ENCODE measurements at places on chromosomes 12 and 14.

GRCh38 chr12:59173695-59174094 lies 253.4 kb upstream of the LRIG3 start:
- DNase-seq: no peak

DNA sequence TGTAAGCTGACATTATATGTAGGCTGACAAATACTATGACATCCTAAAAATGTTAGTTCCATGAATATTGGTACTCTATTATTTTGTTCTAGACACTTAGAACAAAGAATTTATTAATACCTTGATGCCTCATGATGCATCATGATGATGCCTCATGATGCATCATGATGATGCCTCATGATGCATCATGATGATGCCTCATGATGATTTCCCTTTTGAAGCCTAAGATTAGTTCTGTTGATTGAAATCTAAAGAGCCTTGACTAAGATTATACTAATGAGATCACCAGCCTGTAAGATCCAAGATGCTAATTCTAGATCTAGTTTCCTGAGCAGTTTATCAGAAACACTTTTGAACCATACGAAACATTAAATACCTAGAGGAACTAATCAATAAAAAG lies 4.6 kb upstream of the CEP128 start:
- no peak for DNase-seq

GRCh38 chr14:74213907-74214803 lies 25.1 kb upstream of the VSX2 start:
- no peak for DNase-seq

- no peak for DNase-seq
These were observed 55.4 kb downstream of the FBXO33 start for GRCh38 chr14:39376667-39377403.

- DNase-seq: no peak
These were observed 362 bp upstream of the TSFM start for GRCh38 chr12:57782243-57782607.

GRCh38 chr12:116884871-116885270 lies 3.6 kb upstream of the HRK start:
- DNase-seq: no peak

DNA sequence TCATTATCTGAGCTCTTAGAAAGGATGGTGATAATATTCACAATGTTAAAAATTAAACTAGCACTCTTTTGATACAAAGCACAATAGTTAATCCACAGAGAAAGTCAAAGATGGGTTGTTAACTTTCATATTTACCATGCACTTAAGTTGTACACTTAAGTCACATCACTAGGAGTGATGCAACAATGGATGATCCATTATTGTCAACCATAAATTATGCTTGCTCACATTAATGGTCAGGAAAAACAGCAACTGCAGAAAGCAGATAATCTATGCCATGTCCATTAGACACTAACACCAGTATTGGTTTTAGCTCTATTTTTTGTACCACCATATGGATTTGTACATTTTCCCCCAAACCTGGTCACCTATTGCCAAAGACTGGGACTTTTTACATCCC lies 195.5 kb downstream of the FOXA1 start:
- DNase-seq: no peak

GRCh38 chr12:90908465-90908864 lies 46.5 kb downstream of the CCER1 start:
- DNase-seq: no peak

DNA sequence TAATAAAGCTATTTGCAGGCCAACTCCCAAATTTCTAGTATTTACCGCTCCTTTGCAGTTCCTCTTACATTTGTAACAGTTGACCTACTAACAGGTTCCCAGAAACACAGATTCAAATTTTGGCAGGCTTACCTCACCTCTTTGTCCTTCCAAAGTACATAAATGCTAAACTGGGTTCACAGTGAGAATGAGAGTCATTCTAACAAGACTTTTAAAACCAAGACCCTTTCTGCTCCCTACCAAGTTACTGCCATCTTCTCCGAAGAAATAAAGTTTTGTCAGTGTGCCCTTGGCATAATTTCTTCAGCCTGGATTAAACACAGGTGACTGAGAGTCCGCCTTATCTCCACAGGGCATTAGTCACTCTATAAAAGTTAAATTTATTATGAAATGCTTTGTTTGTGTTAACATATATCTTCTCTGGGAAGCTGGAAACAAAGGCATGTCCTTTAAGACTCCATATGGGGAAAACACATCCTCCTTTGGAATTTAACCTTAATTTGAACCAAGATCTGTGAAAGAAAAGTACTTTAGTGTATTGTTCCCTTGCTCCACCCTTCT lies 28.2 kb downstream of the FOXA1 start:
- DNase-seq: no peak

- no peak for DNase-seq
These were observed 139.7 kb downstream of the SLCO1B3 start for GRCh38 chr12:20950248-20950647.

DNA sequence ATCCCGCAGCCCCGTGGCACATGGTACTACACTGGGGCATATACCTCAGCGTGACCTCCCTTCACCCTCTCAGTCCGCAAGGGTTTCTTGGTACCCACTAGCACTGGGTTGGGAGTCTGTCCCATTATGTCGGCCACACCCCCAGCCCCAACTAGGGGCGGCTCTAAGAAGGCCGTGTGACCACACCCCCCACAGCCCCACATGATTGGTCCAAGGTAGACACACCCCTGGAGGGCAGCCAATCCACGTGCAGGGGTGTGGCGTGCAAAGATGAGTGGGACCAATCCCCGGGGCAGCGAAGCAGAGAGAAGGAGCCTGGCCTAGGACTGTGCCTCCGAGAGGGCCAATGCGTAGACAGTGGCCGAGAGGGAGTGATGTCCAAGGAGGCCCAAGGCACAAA lies 34.6 kb upstream of the BEGAIN start:
- DNase-seq: no peak

GRCh38 chr12:14681625-14682024 lies 14.8 kb downstream of the GUCY2C start:
- DNase-seq: no peak

DNA sequence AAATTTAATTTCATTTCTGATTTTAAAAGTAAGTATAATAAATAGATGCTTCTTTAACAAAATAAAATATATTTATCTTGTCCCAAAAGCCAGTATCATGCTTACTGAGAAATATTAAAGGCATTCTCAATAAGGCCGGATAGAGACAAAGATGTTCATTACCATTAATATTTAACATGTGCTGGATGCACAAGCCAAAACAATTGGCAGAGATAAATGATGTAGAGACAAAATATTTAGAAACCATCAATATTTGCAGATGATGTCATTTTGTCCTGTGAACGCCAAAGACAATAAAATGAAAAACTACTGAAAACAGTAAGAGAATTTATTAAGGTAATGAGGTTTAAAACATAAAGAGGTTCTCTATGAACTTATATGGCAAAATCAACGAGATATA lies 313.5 kb downstream of the ITPR2 start:
- DNase-seq: no peak

DNA sequence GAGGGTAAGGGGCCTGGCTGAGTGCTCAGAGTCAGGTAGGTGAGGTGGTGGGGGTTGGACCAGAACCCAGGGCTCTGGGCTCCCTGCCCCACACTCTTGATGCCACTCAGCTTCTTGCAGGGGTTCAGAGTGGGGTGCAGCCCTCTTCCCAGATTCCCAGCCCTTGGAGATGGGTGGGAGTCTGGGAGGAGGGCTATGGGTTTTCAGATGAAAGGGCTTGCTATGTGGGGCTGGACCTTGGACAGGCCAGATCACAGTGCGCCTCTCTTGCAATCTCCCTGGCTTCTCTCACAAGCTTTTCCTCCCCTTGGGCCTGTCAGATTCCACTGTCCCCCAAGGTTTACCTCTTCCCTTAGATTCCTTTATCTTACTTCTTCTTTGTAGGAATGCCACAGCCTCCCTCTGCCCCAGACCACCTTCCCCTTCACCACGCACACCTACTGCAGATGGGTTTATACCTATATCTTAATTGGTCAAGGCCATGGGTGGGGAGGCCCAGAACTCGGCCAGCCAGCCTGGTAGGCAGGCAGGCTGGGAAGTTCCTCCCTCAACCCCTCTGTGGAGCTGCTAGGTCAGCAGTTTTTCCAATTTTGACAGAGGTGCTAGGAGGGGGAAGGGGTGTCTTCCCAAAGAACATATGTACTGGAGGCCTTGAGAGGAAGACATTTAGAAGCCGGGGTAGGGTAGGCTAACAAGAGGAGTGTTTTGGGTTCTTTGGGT lies 1.4 kb downstream of the NYNRIN start:
- no peak for DNase-seq

GRCh38 chr12:51848326-51848727 lies at the start of gene FIGNL2:
Gene FIGNL2, minus strand, starts transcription at chr12:51848718. Its CDS starts 26,305 bp downstream, at chr12:51822413.
- DNase-seq: no peak

DNA sequence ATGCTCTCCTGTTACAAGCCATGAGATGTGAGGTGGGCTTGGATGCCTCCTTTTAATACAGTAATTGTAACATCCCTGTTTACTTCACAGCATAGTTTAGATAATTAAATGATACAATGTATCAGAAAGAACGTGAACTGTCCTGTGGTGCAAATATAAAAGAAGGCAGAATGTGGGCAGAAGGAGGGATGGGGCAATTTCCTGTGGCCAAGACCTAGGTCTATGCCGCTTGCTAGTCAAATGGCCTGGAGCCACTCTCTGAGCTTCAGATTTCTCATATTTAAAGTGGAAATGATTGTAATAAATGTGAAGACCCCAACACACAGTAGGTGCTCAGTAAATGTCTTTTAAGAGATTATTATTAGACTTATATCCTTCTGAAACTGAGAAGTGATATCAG lies 24.0 kb upstream of the EVL start:
- no peak for DNase-seq

DNA sequence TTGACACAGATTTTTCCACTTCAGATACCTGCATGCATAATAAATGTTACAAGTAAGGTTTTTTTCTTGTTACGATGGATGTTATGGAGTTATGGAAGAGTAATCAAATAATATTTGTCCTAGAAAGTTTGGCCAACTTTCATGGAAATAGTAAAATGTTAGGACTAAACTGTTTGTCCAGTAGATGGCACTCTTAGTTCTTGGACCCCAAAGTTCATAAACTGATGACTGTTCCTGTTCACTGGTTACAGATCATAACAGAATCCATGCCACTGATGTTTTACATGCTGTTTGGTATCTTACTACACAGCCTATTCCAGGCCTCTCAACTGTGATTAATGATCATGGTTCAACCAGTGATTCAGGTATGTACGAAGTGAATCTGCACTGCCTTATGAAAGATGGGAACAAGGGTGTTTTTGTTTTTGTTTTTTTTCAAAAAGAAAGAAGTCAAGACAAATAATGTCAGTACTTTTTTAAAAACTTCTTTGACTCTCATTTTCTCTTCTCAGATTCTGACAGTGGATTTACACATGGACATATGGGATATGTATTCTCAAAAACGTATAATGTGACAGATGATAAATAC lies 48.8 kb upstream of the SLCO1C1 start:
- no peak for DNase-seq

DNA sequence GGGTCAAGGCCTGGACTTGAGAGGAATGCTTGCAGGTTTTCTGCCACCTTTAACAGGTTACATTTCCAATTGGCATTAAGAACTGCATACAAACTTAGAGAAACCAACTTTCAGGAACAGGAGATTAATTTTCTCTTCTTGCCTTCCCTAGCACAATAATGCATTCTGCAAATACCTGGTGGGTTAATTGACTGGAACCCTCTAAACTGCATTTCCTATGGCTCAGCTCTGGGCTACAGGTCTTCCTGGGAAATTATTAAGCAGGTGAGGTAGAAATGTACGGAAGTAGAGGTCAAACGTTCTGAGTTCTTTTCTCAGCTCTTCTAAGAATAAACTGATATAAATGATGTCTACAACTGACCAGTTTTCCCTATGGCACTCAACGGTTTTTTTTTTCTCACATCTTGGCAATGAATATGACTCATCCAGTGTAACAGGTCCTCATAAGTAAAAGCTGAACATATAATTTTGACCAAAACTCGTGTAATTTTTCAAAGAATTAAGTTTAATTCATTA lies 144.9 kb upstream of the PELI2 start:
- DNase-seq: no peak

DNA sequence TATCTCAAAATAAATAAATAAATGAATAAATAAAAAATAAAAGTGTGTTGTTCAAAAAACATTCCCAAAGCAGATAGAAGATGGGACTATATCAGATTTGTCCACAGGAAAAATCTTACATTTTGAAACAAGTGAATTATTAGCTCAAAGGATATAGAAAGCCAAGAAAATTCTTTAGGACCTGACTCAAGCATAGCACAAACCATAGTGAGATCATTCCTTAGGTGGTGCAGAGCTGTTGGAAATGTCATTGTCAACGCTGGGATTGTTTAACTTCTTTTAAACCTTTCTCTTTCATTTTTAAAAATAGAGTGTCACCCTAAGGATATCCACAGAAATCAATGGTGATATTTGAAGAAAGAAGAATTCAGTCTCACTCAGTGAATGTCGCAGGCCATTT lies 43.5 kb downstream of the DRAM1 start:
- no peak for DNase-seq

DNA sequence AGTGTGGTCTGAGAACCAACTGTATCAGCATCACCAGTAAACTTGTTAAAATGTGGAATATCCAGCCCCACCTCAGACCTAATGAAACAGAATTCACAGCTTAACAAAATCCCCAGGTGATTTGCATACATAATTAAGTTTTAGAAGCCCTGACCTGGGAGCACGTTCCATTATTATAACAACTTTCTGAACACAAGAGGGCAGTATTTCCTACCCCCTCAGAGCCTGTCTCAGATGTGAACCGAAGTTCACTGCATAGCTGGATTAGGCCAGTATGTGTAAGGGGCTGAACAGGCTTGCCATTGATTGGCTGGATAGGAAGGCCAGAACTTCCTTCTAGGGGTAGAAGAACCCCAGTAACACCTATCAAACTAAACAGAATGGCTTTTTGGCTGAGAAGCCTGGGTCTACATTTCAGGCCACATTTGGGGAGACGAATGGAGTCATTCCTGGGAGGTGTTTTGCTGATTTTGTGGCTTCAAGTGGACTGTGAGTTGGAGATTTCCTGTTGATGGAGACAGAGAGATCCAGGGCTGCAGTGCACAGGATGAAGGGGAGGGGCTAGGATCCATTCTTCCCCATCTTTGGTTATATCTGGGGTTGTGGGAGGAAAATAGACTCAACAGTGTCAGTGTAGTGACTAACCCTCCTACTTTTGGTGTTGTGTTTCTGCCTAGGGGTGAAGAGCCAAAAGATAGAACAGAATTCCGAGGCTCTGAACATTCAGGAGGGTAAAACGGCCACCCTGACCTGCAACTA lies 94.7 kb upstream of the OR4E1 start:
- no peak for DNase-seq

DNA sequence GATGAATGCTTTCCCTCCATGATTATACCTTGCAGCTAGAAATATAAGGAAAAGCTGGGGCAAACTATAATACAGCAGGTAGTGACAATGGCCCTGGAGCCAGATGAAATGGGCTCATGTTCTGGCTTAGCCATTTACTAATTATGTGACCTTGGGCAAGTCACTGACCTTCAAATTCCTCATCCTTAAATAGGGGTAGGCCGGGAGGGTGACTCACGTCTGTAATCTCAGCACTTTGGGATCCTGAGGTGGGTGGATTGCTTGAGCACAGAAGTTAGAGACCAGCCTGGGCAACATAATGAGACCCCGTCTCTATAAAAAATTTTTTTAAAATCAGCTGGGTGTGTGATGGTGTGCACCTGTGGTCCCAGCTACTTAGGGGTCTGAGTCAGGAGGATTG lies 155.4 kb downstream of the C12orf75 start:
- no peak for DNase-seq
